ENCODE measurements at places on chromosomes 11 and 22. TPM values are rescaled to one million over a fixed set of nuclear protein-coding genes. Genes with fewer than 3 reads are reported as not detected.

Gene MOGAT2
- 0.21 TPM for total RNA-seq

Gene IFTAP
- total RNA-seq: 35.4 TPM

Gene TMEM191B
- 14.3 TPM for total RNA-seq

Gene YAP1
- 277 TPM for total RNA-seq

Gene NRGN
- total RNA-seq: 2.1 TPM

Gene MAP4K2
- 35.9 TPM for total RNA-seq
